ENCODE measurements at places on chromosomes 6 and 20. TPM values are rescaled to one million over a fixed set of nuclear protein-coding genes. Genes with fewer than 3 reads are reported as not detected.

- H3K27me3 ChIP-seq: no peaks in the 10 kb centered on the region
- no peaks in the 10 kb centered on the region for H3K4me1 ChIP-seq
- no peak overlapping the region for H3K27ac ChIP-seq
These were observed 231.3 kb upstream of the FLRT3 start for GRCh38 chr20:14568701-14569100.

DNA sequence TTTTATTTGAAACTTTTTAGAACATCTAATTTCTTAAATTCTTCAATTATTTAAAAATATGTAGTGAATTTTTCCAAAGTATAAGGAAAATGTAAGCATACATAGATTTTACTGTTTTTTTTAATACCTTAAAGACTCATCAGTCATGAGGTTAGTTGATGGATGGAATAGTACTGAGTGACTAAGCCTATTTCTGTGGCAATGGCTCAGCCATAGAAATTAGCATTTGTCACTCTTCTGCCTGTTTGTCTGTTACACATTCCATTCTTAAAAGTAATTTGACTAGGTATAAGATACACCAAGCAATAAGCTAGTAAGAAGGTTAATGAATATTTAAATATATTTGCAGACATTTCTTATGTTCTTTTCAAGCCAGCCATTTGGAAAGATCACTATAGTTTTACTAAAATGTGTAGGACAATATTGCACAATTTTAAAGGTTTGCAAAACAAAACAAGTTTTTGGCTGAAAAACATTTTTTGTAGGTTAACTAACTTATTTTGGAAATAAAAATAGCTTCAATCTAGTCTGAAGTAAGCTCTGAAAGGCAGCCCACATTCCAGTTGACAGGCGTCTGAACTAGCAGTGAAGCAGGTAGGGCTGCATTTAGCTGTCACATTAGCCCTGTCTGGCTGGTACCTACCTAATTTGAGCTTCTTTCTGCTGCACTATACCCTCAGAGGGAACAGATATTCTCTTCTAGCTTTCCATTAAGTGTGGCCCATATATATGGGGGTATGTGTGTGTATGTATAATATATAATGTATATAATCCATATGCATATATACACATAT lies 385.7 kb downstream of the GRIK2 start:
- no peak overlapping the region for H3K27ac ChIP-seq
- DNase-seq: no peak
- H3K36me3 ChIP-seq: no peaks in the 10 kb centered on the region
- no peaks in the 10 kb centered on the region for H3K4me1 ChIP-seq
- H3K27me3 ChIP-seq: no peaks in the 10 kb centered on the region

Gene OPRM1
- total RNA-seq: not detected

DNA sequence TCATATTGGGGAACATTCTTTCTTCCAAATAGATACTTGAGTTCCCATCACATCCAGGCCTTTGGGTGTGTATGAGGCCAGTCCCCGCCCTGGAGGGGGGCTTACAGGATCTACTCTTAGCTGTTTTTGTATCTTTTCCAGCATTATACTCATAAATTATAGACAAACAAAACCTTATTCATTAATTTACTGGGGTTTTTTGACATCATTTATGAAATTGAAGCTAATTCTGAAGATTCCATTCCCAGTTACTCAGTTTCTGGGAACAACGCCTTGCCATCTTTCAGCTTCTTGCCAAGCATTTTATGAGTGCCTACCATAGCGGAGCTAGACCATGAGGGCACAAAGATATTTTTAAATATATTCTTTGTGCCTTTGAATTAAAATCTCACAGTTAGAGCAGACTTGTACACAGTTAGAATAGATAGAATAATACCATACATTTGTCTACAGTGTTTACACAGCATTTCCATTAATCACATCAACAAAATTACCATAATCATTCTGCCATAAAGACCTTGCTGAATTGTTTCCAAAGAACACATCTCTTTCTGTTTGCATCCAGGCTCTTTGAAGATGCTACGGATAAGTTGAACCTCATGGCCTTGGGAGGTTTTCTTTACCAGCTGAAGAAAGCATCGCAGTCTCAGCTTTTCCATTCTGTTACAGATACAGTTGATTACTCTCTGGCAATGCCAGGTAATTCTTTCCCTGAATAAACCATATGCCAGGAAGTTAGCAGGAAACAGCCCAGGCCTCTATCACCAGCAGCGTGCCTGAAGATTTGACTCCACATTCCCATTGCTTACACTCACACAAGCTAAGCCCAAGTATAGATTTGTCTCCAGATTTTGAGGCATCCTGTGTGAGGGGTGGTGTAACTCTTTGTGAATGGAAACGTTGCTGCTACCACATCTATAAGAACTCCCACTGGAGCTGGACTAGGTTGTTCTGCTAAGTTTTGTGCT lies 75.4 kb upstream of the PBOV1 start:
- peaks cover 22% of the 10 kb centered on the region for H3K36me3 ChIP-seq
- no peak for DNase-seq
- H3K27me3 ChIP-seq: no peaks in the 10 kb centered on the region
- H3K4me1 ChIP-seq: peaks cover 8% of the 10 kb centered on the region

Gene PHACTR3
- total RNA-seq: not detected

Gene SLCO4A1
- 18.2 TPM for total RNA-seq

Data from H1 (cell line).